ENCODE measurements at places on chromosomes 2 and 18.
A peak's percentile ranks its signal among the peaks of the same experiment; 100 is the strongest.

- DNase-seq: no peak
Observed at GRCh38 chr2:170362313-170362870, 184.4 kb downstream of the MYO3B start.

GRCh38 chr2:16160281-16161084 lies 220.1 kb downstream of the MYCN start:
- DNase-seq: no peak

DNA sequence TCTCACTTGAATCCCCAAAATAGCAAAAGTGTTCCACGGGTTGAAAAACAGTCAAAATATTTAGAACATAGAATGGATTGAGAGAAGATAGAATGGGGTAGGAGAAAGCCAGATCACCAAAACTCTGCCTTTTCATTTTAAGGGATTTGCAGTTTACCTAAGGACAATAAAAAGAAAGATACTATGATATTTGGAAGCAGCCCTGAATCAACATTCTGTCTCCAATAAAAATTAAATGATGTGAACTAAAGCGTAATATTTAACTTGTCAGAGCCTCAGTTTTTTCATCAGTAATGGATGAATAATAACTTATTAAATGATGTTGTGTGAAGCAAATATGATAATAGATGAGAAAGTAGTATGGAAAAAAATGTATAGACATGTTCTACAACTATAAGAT lies 100.2 kb upstream of the REG3G start:
- DNase-seq: no peak

GRCh38 chr18:8328126-8328525 lies 281.1 kb upstream of the RAB12 start:
- no peak for DNase-seq

DNA sequence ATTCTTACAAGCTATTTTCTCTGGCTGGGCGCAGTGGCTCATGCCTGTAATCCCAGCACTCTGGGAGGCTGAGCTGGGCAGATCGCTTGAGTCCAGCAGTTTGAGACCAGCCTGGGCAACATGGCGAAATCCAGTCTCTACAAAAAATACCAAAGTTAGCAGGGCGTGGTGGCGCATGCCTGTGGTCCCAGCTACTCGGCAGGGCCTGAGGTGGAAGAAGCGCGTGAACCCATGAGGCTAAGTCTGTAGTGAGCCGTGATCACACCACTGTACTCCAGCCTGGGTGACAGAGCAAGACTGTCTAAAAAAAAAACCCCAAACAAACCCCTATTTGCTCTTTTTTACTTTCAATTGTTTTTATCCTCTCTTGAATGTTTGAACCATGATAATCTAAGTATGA lies 37.0 kb downstream of the PPP4R1 start:
- DNase-seq: no peak

DNA sequence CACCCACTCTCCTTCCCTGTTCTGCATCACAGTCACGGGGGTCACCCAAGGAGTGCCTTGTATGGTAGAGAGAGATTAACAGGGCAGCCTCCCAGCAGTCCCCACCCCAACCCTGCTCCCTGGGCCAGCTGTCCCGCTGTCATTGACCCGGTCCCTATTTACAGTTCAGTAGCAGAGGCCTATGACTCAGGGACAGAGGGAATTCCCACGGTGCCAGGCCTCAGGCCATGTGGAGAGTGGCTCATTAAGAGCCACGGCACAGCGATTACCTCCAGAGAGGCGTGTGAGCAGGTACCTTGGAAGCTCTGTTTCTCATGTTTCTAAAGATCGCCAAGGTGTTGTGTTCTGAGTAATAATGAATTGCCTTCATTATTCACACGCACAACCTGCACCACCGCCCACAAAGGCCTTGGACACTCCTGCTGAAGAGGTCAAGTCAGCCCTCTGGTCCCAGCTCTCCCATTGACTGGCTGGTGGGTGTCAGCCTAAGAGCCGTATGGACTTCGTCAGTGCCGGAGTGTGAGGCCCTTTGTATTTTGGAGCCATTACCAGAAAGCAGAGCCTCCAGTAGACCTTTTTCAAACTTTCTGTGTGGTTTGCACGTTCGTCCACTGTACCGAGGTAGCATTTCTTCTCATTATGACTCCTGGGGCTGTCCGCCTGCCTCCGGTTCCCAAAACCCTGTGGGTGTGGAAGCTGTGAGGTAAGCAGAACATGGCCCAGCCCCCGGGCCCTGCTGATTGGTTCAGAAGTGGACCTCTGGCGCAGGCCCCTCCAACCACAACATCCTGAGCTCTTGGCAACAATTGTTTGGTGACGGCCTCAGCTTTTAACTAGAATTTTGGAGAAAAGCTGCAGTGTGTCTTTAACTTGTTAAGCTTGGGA lies 47.0 kb downstream of the SERTAD2 start:
- peak; percentile 89 for DNase-seq

- DNase-seq: no peak
Observed at GRCh38 chr2:23564615-23564960, 179.6 kb downstream of the KLHL29 start.

DNA sequence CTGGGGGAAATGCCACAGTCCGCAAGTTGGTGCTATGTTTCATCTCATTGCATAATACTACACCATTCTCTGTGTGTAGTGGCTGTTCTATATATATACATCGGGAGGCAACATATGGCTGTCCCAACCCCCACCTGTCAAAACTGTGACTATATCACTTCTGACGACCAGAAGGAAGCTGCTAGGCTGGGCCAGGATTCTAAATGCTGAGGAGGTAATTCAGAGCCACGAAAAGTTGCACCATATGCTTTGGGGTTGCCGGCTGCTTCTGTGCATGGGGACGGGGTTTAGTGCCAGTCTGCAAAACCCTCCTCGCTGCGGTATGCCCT lies 117.3 kb downstream of the MSH2 start:
- peak; percentile 12 for DNase-seq

DNA sequence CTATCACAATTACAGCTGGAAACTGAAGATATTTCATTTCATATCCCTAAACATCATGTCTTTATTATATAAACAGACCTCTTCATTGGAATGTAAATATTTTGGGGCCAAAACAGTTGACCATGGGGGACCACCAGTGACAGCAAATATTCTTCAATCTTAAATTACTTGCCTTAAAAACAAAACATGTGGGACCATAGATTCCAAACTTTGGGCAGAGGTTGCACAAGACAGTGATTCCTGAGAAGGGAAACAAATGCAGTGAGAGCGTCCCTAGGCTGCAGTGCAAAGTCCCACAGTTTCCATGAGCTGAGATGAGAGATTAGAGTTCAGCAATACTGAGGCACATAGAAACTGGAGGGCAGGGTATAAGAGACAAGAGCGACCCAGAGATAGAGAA lies 818.9 kb downstream of the CBLN2 start:
- DNase-seq: no peak

- DNase-seq: no peak
Observed at GRCh38 chr18:66523219-66523991, 80.5 kb downstream of the CDH19 start.

- DNase-seq: peak; percentile 90
Observed at GRCh38 chr2:151238527-151239487, 22.9 kb downstream of the RBM43 start.

DNA sequence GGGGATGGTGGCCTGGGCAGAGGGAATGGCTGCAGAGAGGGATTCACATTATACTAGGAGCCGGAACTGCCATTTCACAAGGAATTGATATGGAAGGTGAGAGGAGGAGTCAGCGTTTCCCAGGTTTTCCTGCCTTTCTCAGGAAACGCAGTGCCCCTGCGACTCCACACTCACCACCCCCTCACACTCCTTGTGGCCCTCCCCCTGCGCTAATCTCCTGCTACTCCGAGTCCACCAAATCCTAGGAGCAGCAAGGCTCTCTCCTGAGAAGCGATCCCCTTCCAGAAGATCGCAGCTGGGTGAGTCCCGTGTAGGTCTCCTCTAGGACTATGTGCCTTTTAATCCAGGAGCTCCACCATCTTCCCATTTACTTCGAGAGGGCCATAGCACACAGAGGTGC lies 140.6 kb downstream of the VAPA start:
- no peak for DNase-seq

DNA sequence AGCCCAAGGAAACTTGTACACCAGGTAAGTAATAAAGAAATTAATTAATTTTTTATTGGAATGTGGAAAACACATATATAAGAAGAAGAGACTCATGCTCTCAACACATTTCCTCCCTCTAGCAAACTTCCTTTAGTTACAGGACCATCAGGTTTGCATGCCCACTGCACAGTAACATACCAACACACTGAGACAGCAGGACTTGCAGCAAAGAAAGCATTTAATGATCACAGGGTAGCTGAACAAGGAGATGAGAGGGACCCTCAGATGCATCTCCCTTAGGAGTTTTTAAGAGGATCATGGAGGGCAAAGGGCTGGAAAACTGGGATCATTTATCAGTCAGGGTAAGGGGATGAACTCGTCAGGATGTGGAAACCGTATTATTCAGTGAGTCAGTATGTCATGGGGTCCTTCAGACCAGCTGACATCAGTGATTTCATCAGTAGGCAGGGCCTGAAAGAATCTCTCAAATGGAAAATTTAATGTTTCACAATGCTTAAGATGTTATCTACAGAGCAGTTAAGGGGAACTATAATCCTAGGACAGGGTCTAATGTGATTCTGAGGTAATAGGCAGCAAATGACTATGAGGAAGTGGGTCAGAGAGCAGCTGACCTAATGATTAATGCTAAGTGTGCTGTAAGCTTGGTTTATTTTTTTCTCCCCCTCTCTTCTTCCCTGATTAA lies 193.8 kb upstream of the RND3 start:
- DNase-seq: peak; percentile 87

DNA sequence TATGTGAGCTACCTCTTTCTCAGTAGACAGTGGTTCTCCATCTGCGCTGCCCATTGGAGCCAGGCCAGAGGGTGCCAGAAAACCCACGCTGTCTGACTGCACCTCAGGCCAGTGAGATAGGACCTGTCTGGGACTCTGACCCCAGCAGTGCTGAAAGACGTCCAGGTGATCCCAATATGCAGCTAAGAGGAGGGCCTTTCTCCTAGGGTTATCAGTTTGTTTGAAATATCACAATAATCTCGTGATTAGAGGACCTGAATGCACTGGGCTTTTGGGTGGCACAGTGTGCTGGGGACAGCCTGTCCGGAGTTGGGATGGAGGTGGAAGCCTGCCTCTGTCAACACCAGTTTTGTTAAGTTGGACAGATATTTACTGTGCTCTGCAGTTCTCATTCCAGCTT lies 216.3 kb downstream of the LDLRAD4 start:
- DNase-seq: no peak

DNA sequence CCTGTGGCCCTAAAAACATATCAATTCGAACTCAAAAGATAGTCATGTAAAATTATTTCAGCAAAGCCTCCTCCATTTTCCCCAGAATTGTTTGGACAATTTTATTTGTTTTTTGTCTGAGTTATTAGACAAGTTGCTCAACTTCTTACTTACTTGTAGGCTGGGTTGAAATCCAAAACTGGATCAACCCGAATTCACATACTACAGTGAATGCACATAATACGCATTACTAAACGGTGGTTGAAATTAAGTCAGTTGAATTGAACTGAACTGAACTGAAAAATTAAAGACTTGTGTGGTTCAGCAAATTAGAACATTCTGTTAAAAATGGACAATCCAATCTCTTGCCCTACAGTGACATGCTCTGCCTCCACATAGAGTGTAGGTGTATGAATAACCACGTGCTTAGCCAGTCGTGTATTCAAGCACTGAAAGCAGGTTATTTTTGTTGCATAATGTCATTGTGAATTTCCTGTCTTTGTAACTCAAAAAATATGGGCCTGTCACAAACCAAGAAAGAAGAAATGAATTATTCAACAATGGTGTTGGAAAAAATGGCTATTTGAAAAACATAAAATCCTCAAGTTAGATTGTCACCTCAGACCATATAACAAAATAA lies 441.0 kb downstream of the TXNL1 start:
- DNase-seq: peak; percentile 55

DNA sequence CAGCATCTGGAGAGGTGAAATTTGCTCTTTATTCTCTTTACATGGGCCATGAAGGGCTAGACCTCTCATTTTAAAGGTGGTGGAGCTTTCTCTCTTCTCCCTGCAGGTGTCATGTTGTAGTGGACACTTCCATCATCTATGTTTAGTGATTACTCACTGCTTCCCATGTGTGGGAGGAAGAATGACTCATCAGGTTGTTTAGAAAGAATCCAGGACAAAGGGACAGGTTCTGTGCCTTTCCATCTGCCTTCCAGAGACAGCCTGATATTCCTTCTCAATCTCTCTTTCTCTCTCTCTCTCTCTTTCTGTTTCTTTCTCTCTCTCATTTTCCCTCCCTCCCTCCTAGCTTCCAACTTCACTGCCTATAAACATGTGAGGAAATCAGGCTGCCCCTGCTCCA lies 38.7 kb downstream of the SCG2 start:
- peak; percentile 36 for DNase-seq

GRCh38 chr18:3139406-3139805 lies 80.4 kb downstream of the MYOM1 start:
- no peak for DNase-seq

- DNase-seq: no peak
Observed at GRCh38 chr2:58503918-58504317, 262.8 kb upstream of the FANCL start.
